Mammary epithelial cell (primary cell): ENCODE measurements at places on chromosomes 12 and 14. TPM values are rescaled to one million over a fixed set of nuclear protein-coding genes. Genes with fewer than 3 reads are reported as not detected.

TPPP2 gene
- total RNA-seq = not detected in 2 replicates

LRRC74A gene
- total RNA-seq = not detected

DPY19L2 gene
- 1.3 TPM for total RNA-seq

FAM90A1 gene
- not detected in 2 replicates for total RNA-seq

IL23A gene
- total RNA-seq = 0.80 and 1.3 TPM in 2 replicates

DTX3 gene
- 1.6 and 4.1 TPM in 2 replicates for total RNA-seq

LRRK2 gene
- 0.24 and 0.28 TPM in 2 replicates for total RNA-seq

STRAP gene
- total RNA-seq = 83.2 TPM

LRP10 gene
- total RNA-seq = 122 TPM

TMTC3 gene
- total RNA-seq = 43.1 and 46.3 TPM in 2 replicates

INF2 gene
- total RNA-seq = 65.7 TPM

CLEC2D gene
- total RNA-seq = 3.8 TPM

KCNA5 gene
- not detected in 2 replicates for total RNA-seq

C14orf180 gene
- total RNA-seq = not detected in 2 replicates
